ENCODE measurements at places on chromosomes 2 and 18.

- DNase-seq: peak; percentile 33
These were observed 110.2 kb downstream of the MDH1 start for GRCh38 chr2:63698786-63699548.

GRCh38 chr18:50410008-50410407 is 35.2 kb downstream of the SKA1 start:
- DNase-seq: no peak

GRCh38 chr18:5150894-5151293 is 46.2 kb downstream of the AKAIN1 start:
- no peak for DNase-seq

DNA sequence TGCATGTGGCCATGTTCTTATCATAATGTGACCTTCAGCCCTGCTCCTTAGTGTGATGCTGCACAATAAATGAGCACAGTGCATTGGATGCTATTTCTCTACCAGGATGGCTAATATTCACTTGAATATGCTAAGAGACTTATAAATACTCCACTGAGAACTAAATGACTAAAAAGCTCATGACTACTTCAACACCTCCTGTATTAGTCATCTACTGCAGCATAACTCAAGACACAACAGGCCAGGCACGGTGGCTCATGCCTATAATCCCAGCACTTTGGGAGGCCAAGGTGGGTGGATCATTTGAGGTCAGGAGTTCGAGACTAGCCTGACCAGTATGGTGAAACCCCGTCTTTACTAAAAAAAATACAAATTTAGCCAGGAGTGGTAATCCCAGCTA is 213.4 kb downstream of the RND3 start:
- no peak for DNase-seq

GRCh38 chr2:207119048-207119447 is 46.7 kb downstream of the KLF7 start:
- DNase-seq: no peak

DNA sequence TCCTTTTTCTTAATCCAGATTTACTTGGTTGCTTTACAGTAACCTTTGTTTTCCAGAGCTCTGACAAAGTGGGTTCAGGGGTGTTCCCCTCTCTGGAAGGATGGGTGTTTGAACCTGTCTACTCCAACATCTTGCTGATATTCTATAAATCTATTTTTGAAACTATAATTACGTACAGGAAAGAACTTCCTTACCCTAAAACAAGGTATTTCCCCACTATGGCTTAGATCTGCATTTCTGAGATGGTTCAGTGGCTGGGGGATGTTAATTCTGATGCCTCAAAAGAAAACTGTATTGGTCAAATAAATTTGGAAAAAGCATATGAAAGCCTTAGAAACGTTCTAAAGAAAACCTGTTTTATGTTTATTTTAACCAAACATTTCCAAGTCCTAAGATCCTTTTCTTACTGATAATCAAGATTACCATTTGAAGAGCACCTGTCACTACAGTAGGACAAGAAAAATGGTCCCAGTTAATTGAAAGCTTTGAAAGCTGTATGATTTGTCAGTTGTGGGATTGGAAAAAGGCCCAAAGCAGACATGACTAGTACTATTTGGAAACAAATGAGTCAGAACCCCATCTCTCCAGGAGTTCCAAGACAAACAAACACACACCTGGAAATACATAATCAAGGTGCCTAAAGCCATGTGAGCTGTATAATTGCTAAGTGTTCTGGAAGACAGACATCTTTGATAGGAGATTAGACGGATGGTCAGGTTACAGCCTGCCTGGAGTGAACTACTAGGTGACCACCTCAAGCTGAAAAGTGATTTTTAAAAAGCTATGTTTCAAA is 57.5 kb downstream of the KDM3A start:
- no peak for DNase-seq

DNA sequence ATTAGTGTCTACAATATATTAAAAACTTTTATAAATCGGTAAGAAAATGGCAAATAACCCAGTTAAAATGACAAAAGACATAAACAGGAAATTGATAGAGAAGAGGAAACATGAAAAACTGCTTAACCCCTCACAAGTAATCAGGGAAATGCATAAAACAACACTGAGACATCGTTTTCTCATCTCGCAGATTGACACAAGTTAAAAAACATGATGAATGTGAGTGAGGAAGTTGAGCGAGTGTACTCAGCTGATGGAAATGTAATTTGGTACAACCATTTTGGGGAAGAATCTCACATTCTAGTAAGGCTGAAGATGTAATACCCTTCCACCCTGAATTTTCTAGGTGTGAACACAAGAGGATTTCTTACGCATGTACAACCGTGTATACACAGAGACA is 18.0 kb upstream of the THOC1 start:
- DNase-seq: no peak

DNA sequence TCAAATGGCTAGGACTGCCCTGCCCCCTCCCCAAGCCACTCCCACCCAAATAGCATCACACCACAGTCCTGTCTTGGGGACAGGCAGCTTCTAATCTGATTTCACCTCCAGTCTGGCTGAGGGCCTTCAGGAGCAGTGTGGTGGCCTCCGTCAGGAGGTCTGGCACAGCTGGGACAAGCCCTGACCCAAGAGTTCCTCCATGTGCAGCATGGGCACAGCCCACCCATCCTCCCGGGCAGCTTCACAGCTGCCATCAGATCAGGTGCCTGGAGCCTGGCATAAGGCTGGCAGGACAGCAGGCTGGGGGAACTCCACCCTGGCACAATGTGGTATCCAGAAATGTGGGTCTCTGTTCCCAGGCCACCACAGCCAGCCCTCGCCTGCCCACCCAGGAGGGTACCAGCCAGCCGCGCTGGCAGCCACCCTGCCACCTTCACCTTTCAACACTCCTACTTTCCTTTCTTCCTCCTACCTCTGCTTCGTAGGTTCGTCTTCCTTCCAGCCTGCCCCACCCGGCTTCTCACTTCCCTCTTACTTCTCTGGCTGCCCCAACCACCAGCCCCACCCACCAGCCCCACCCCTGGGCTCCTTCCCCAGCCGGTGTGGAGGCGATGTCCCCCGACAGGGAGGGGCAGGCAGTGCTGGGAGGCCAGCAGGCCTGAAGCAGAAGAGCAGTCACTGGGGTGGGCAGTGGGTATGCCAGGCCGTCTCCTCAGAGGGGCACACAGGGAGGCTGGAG is at the start of gene CAPG:
Gene CAPG, minus strand, starts transcription at position 522 of the 739 bp plus-strand sequence. CDS start 8,221 bp downstream, outside the sequence.
- DNase-seq: peak; percentile 44

GRCh38 chr2:197850882-197851450 is 46.6 kb downstream of the PLCL1 start:
- no peak for DNase-seq

GRCh38 chr2:129877795-129878775 is 101.4 kb upstream of the RAB6C start:
- DNase-seq: no peak

DNA sequence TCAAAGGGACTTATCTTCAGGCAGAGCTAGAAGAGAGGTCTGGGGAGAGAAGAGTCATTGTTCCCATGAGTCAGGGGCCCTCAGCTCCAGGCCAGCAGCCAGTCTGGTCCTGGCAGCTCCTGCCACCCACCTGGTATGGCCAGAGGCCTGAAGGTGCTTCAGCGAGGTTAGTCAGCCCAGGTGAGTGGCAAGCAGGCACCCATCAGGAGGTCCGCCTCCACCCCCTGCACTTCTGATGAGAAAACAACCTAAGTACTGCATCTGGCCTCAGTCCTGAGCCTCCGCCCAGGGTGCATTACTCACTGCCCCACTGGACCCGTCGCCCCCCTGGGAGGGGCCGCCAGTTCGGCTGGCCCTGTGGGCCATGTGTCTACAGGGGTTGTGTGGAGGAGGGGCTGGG is 130.2 kb downstream of the INHBB start:
- no peak for DNase-seq
